Stimulated activated CD4-positive, alpha-beta T cell treated with anti-CD3 and anti-CD28 coated beads, Interleukin-2, amount 100 ng/mL, for 48 hours (primary cell): ENCODE measurements at places on chromosomes 2 and 18.

- no peak for DNase-seq
Measured at GRCh38 chr18:36078751-36079529, 11.6 kb upstream of the RPRD1A start.

DNA sequence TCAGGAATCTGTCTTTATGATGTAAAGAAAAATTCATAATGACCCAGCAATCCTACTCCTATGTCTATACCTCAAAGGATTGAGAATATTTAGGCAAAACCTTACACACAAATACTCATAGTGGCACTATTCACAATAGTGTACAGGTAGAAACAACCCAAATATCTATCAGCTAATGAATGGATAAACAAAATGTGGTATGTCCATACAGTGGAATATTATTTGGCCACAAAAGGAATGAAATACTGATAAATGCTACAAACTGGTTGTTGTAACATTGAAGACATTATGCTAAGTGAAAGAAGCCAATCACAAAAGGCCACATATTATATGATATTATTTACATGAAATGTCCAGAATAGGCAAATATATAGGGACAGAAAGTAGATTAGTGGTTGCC, 24.7 kb downstream of the PDK1 start:
- DNase-seq = no peak

DNA sequence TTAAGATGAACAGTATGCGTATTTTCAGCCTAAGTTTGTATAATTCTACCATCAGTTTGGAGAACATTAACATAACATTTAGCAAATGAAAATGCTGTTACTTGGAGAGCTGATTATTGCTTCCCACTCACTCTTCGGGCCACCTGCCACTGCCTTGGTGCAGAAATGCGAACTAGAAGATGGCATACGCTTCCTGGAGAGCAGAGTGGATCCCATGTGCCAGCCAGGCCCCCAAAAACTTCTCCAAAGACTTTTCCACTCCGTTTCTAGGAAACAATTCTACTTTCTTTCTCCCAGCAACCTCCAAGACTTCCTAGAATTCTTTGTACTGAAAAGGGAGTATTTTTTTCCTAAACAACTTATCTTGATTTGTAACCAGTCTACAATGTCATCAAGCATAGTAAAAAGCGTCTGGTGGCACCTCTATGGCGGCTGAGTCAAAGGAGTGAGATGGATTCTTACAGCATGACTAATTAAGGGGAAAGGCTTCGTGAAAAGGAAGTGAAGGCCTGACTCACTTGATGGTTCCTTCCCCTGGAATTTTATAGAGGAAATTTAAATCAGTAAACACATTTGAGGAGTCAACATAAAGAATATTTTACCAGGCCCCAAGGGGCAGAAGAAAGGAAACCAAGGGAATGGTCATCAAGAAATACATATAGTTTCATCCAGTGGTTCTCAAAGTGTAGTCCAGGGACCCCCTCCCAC, 36.6 kb downstream of the FEZ2 start:
- DNase-seq = no peak

GRCh38 chr2:64463781-64464180, 9.8 kb downstream of the LGALSL start:
- no peak for DNase-seq
